ENCODE measurements at places on chromosomes 4 and X. TPM values are rescaled to one million over a fixed set of nuclear protein-coding genes. Genes with fewer than 3 reads are reported as not detected.
A peak's percentile ranks its signal among the peaks of the same experiment; 100 is the strongest.

GRCh38 chrX:40863671-40864070 lies 128.3 kb upstream of the MED14 start:
- no peak for DNase-seq

DNA sequence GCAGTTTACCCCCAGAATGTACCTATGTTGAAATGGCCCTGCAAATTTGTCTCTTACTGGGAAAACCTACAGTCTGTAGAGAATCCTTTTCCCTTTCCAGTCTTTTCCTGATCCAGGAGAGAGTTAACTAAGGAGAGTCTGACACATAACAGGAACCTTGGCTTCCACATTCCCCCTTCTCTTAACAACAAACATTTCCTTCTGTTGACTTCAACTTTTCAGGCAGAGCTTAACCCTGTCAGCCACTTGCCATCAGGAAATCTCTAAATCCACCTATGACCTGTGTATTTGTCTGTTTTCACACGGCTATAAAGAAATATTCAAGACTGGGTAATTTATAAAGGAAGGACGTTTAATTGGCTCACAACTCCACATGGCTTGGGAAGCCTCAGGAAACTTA lies 45.6 kb upstream of the GPR78 start:
- DNase-seq: no peak

- DNase-seq: no peak
These were observed 1478.9 kb downstream of the RPA4 start for GRCh38 chrX:98362630-98363029.

DNA sequence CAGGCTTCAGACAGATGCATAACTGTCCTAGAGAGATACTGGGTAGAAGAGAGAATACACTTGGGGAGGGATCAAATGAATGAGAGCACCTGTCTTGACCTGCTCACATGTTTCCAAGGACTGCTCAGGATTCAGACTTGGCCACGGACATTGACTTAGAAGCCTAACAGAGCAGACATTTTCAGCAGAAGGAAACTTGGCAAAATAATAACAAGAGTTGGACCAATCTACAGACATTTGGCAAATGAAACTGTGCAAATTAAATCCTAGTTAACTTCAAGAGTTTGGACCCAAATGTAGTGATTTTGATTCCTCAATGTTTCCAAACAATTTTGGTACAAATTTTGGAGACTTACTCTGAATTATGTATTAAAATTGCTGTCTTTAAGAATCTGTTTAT lies 223.9 kb downstream of the CAMK2D start:
- DNase-seq: no peak

GRCh38 chrX:42269186-42269585 lies 345.8 kb upstream of the CASK start:
- DNase-seq: no peak

DNA sequence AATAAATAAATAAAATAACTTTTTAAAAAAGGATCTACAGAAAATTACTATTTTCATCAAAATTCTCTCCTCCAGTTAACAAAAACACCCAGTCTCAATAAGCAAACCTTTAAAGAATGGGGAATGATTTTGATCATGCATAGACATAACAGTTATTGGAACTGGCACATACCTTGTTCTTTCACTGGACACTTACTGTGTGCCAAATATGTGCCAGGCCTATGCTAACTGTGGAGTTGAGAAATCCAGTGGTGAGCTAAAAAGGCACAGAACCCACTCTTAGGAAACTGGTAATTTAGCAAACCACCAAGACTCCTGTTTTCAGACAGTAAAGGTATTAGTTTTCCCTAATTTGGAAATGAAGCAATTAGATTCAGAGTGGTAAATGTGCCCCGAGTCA lies 39.1 kb downstream of the CLOCK start:
- no peak for DNase-seq

- DNase-seq: no peak
These were observed 607.9 kb downstream of the ANKRD50 start for GRCh38 chr4:124104628-124105027.

DNA sequence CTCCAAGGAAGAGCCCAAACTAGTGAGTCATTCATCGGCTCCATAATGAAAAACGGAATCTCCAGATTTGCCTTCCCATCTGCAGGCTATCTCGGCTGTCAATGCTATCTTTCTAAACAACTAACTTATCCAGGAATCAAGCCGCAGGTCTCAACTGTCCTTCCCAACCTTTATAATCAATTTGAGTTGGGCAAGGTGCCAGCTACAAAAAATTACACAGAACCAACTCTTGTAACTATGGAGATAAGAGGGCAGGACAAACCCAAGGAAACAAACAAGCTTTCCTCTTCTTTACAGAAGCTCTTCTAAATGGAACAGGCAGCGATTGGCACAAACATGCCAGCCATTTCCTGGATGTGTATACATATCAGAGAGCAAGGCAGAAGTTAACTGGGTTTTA lies 61.2 kb upstream of the RAI2 start:
- DNase-seq: no peak

DNA sequence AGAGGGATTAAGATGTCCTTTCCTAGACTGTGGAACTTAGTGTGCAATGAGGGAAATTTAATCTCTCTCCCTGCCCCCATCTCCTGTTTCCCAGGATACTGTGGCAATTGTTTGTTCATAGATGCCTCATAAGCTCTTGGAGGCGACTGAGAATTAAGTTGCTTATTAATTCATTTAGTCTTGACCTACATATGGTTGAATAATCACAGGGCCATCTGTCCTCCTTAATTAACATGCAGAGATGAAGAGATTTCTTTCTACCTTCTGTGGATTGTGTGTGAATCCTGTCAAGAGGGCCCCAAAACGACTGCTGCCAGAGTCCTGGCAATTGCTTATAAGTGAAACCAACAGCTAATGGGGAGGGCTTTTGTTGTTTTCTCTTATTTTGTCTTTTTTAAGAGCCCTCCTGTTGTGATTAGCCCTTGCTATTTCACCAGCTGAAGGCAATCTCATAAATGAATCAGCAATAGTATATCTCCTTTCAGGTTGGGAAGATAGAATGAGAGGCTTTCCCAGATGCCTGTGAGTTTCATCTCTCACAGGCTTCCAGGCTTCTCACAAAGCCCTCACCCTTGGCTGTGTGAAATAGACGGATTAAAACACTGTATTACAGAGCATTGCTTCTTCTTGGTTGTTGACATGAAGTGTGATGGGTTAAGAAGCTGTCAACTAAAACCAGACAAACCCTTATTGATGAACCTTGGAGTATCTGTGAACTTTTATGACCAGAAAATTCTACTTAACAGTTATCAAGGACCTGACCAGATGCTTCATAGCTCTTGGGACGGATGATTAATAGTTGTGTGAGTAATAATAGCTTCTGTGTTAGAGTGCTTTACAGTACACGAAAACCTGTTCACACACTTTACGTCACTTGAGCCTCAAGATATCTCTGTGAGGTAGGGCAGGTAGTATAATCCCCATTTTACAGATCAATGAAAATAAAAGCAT lies 58.5 kb downstream of the PGRMC2 start:
- peak; percentile 19 for DNase-seq

DNA sequence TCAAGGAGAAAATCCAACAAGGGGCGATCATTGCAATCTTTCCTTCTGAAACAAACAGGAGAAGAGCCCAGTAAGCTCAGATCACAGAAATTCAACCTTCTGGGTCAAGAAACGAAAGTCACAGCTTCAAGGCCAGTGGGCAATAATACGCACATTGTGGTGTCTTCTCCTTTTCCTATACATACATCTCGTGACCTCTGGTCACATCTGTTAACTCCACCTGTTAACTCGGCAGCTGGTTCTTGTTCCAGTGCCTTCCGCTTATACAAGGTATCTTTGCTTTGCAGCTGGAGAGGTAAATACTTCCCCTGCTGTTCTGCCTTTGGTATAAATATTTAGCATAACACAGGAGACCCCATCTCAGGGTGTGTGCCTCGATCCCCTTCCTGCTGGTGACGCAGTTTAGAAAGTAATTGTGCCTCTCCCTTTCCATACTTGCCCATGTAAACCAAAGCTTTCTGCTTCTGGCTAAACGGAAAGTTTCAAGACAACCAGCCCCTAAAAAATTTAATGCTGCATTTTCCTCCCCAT lies 45.0 kb downstream of the CCDC149 start:
- DNase-seq: no peak

- no peak for DNase-seq
These were observed 126.8 kb downstream of the NAA11 start for GRCh38 chr4:79198951-79199587.

DNA sequence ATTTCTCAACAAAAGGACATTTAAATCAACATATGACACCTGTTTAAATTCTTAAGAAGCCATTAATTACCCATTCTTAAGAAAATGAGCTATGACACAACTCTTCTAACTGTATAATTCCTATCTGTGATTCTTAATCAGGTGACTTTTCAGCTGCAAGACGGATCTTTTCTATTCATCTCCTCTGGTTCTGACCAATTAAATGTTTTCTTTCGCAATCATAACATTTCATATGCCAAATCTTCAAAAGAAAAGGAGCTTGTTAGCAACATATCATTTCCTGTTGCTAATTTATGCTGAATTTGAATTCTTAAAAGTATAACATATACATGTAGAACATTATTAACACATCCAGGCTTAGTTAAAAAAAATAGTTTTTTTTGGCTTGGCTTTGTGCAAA lies 62.5 kb downstream of the SEL1L3 start:
- DNase-seq: peak; percentile 57

DNA sequence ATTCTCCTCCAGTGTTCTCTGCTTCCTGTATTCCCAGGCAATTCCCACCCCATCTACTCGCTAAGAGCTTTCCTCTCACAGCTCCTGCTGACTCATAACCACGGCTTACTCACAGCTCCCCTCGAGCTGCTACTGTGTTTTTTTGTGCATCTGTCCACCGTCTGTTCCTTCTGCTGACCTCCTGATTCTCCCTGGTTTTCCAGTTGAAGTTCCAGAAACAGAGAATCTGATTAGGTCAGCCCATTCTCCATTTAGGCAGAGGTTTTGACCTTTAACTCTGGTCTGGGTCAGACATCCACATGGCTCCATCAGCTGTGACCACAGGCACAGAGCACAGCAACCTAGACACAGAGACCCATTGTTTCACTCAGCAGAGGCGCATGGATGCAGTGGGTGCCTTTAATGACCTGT lies 5.5 kb upstream of the SMIM20 start:
- peak; percentile 60 for DNase-seq

GRCh38 chrX:12349201-12349600 lies 210.9 kb downstream of the FRMPD4 start:
- peak; percentile 5 for DNase-seq

- DNase-seq: peak; percentile 6
These were observed 4.7 kb downstream of the HS3ST1 start for GRCh38 chr4:11424000-11424399.

DNA sequence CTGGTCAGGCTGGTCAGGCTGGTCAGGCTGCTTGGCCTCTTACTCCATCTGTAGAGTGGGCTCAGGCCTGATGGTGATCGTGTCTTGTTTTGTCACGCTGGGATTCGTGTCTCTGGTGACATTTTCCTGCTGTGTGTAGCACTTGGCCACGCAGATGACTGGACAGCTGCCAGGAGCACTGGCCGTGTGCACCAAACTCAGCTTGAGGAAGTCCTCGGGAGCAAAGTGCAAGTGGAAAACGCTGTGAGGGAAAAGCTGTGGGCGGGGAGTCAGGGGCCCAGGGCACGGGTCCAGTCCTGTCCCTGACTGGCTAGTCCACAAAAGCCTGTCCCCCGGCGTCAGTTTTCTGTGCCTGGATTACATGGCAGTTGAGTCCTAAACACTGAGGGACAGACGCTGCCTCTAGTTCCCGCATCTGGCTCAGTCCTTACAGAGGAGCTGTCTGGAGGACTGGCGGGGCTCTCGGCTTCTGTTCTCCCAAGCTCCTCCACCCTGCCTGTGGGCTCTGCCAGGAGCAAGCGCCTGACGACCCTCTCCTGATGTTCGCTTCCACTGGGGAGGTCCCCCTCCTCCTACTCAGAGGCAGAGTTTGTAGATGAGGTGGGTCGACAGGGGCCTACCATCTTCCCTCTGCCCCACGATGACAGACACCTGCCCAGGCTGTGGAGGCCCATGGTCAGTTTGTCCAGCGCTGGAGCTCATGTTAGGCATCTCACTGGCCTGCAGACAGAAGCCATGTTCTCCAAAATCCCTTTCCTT lies 35.9 kb upstream of the GRPEL1 start:
- no peak for DNase-seq

GRCh38 chrX:111652719-111653118 lies 28.3 kb upstream of the ALG13 start:
- DNase-seq: no peak

DNA sequence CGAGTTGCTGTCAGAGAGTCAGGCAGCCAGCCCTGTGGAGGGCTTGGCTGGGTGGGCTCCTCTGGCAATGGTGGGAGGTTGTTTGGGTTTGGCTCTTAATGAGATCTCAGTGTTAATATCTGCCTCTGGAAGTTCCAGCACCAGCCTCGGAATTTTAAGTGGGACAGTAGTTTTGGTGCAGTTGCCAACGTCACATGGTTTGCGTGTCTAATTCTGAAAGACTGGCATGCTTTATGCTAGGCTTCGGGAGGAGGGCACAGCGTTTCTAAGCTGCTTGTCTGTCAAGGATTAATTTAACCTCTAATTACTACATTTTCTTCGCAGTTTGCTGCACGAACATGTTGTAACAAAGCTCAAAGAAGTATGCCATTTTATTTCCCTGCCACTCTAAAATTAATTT lies 9.2 kb downstream of the MAMLD1 start:
- DNase-seq: peak; percentile 56

DNA sequence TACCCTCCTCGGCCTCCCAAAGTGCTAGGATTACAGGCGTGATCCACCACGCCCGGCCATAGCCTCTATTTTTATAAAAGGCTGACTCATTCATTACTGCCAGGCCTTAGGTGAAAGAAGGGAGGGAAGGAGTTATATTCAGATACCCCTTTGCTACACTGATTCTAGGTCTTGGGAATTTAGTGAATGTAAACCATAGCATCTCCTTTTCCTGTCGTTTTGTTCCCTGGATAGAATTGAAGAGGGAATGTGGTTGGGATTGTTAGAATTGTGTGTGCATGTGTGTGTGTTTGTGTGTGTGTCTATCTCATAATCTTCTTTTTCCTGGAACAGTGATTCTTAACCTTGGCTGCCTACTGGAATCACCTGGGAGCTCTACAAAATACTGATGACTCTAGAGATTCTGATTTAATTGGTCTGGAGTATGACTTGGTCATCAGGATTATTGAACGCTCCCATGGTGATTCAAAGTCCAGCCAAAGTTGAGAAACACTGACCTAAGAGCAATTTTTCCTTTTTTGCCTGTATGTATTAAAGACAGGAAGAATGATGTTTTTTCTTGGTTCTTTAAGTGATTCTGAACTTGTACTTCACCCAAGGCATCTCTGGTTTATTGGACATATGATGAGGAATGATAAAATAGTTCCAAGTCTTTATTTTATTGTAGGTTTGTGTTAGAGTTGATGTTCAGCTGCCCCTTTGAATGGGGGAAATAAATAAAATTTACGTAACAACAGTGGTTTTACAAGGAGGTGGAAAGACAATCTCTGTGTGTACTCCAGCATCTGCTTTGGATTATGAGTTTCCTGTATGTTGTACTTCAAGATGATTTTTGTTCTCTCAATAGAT lies 37.0 kb downstream of the NAP1L5 start:
- no peak for DNase-seq

GRCh38 chrX:10525381-10526120 lies 94.8 kb downstream of the MID1 start:
- no peak for DNase-seq

The F8A2 gene
- not detected for total RNA-seq

The GLUD2 gene
- total RNA-seq: 0.47 TPM

The CLDN2 gene
- total RNA-seq: not detected

The CHRDL1 gene
- 1.1 TPM for total RNA-seq

The PPP1R2C gene
- not detected for total RNA-seq

The UGT2B17 gene
- total RNA-seq: not detected

The UGT2A1 gene
- total RNA-seq: not detected

The CTAG2 gene
- not detected for total RNA-seq

The HNRNPD gene
- 313 TPM for total RNA-seq

The MAGEA9B gene
- not detected for total RNA-seq

Data from A673 (cell line).